ENCODE measurements at places on chromosomes 3 and 15.
A peak's percentile ranks its signal among the peaks of the same experiment; 100 is the strongest.

DNA sequence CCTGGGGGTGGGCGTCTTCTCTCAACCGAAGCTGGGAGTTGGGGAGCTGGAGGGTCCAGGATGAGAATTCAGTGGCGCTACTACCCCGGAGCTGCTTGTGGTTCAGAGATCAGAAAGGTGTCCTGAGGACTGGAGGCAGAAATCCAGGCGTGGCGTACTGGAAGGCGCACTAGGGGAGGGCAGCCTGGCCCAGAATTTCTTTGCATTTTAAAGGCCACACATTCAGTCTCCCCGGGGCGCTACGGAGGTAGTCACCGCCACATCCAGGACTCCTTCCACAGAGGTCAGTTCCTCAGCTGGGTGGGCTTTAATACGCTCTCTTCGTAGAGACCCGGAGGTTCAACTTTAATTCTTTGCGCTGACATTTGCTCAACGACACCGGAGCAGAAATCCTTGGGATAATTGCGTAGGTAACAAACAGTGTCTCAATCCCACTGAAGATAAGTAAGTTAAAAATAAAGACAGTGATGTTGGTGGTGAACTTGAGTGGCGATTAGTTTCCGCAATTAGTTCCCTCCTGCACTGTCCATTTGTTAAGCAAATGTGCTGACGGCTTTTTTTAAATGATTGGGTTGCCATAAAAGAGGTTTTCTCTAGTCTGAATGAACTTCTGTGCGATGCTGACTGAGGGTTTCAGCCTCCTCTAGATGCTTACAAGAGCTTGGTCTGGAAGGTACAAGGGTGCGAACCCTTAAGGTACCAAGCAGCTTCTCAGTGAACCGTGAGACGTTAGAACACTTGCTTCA lies 535 bp downstream of the MCTP2 start:
- DNase-seq = no peak

GRCh38 chr3:74387111-74387735 lies 227.2 kb downstream of the CNTN3 start:
- DNase-seq = no peak

DNA sequence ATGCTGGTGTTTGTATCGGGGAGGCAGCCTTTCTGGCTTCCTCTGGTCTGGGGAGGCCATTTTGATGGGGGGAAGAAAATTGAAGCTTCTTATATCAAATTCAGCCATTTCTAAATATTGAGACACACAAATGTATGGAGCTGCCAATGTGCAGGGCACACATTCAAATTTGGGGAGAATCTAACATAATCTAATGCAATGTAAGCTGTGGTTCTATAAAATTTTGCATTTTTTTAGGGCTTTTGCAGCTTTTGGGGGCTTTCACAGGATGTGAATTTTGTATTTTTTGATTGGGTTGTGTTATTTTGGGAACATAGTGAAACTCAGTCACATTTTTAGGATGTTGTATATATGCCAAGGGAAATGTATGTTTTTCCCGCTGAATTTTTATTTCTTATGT lies 43.4 kb downstream of the CDIN1 start:
- no peak for DNase-seq

DNA sequence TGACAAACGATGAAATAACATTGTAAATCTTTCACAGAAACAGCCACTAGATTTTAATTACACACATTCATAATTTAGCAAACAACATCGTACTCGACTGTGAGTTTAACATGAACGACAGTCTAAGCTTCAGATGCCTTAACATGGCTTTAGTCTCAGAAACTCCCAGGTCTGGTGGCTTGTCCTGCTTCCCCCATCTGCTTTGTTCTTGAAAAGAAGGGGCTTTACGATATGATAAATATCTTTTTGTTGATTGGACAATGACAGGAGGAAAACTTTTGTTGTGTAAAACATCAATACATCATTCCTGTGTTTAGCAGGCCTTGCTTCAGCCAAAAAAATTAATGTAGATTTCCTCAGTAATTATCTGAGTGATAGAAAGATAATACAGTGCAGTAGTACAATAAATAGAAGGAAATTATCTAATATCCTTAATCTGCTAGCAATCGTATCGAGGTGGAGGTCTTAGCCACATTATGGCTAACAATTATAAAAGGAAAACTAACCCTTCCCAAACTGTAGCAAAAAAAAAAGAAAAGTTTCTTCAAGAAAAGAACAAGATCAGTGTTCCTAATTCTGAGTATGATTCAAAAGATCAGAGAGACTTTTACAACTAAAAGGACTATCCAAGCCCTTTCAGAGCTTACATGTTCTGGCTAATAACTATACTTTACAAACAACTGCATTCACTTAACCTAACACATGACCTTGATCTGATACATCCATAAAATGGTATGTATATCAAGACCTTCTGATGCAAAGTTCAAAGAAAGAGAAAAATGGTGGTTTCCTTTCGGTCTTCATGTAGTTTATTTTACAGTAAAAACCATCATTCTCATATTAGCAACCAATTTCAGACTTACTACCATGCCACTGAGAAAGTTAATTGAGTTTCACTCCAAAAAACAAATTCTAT lies 535.7 kb downstream of the FOXP1 start:
- no peak for DNase-seq

DNA sequence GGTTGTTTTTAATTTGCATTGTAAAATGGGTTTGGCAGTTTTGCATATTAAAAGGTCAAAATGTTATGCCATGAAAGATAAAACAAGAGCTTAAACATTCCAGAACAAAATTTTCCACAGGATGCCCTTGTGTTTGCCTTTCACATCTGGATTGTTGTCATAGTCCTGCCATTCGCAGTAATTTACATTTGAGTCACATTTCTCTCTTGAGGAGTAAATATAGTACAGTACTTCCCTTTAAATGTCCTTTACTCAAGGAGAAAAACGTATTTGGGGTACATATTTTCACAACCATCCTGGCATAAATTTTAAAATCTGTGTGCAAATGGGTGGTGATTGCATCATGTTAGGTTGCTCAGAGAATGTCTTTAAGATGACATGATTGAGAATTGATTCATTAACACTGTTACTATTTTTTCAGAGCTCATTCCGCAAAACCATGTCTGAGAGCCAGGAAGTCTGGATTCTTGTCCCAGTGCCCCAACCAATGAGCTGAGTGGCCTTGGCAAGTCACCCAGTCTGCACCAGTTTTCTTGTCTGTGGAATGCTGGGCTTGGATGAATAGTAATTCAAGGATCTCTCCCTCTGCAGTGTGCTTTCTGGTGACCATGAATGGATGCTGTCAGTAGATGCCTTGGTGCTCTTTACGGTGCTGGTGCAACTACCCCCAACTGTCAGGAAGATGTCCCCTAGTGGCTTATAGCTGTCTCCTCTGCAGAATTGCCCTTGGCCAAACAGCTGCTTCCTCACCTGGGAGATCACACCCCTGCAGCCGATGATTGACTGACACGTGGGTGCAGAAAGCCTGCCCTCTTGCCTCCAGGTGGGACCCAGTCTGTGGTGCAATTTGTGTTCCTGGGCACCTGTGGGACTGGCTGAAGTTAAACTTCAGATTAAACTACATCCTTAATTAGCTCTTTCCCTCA lies 43.0 kb downstream of the ABHD5 start:
- no peak for DNase-seq

DNA sequence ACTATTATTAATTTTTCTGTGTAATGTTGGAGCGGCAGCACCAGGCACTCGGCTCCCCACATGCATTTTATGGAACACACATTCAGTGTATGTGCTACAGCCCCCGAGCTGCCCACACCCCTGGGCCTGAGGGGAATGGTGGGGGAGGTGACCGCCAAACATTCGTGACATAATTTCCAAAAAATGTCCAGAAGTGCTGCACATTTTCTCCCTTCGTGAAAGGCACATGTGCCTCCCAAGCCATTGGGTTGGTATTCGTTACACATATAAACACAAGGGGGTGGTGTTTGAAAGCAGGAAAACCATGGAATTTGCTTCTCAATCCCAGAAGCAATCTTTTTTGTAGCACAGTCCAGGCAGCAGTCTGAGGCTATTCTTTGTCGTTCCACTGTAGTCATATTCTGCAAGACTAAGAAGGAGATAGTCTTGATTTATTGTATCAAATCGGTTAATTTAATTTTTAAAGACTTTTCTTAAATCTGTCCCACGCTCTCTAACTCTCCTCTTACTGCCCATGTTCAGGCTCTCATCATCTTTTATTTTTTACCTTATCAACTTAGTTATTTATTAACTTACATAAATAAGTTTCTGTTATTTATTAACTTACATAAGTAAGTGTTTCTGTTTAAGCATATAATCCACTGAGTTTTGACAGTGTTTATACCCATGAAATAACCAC lies 39.2 kb upstream of the POLR2M start:
- DNase-seq = peak; percentile 33

Data from RCC 7860 (cell line).